ENCODE measurements at places on chromosomes 16 and 17.

DNA sequence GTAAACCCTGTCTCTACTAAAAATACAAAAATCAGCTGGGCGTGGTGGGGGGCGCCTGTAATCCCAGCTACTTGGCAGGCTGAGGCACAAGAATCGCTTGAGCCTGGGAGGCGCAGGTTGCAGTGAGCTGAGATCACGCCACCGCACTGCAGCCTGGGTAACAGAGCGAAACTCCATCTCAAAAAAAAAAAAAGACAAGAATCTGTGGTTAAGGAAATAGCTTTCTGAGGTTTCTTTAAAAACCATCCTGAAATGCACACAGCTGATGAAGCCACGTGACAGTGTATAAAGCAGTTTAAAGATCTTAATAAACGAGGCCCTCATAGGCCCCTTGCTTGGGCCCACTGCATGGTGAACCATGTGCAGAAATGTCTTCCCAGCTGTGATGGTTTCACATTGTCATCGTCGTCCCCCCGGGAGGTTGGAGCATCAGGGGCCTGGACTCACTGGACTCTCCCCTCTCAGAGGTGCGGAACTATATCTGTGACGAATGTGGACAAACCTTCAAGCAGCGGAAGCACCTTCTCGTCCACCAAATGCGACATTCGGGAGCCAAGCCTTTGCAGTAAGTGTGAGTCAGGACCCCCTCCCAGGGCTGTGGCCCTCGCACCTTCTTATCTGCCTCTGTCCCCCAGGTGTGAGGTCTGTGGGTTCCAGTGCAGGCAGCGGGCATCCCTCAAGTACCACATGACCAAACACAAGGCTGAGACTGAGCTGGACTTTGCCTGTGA, 16.2 kb downstream of the ZNF276 start:
- H3K27me3 ChIP-seq = no peaks in the 10 kb centered on the region
- peaks cover 73% of the 10 kb centered on the region for H3K36me3 ChIP-seq
- DNase-seq = peak; percentile 77
- H3K4me3 ChIP-seq = no peak overlapping the region
- peak overlapping the region; percentile 79 for H3K27ac ChIP-seq
- peaks cover 24% of the 10 kb centered on the region for H3K4me1 ChIP-seq

DNA sequence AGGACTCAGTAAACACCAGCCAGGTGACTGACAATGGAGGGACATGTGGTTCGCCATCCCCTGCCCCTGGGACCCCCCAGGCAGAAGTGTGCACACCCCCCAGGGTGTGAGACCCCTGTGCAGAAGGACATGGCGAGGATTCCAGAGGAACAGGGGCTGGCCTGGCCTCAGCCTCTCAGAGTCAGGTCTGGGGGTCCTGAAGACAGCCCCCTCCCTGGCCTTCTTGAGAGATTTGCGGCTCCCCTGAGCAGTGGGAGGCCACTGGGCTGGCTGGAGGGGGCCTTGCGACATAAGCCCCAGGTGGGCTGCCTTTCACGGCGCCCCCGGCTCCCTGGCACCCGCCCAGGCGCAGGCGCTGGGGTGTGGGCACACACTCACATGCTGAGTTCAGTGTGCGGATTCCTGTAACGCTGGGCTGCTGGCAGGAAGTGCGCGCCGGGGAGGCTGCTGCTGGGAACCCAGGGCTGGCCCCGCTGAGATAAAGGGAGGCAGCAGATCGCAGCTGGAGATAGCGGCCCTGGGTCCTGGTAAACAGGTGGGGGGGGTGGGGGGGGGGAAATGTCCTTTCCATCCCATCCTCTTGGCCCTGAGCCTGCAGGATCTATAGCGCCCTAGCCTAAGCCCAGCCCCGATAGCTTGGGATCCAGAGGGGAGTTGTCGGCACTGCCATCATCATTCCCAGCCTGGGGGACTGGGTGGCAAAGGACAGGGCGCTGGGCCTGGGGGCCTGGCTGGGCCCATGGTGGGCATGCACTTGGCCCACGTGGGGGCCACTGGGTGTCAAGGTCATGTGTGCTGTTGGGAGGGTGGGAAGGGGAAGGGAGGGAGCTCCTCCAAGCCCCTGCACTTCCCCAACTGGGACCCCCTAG, 27.1 kb downstream of the TMEM235 start:
- H3K27me3 ChIP-seq = peaks cover 4% of the 10 kb centered on the region
- no peak overlapping the region for H3K4me3 ChIP-seq
- H3K4me1 ChIP-seq = peaks cover 20% of the 10 kb centered on the region
- DNase-seq = peak; percentile 74
- no peak overlapping the region for H3K27ac ChIP-seq
- H3K36me3 ChIP-seq = no peaks in the 10 kb centered on the region

DNA sequence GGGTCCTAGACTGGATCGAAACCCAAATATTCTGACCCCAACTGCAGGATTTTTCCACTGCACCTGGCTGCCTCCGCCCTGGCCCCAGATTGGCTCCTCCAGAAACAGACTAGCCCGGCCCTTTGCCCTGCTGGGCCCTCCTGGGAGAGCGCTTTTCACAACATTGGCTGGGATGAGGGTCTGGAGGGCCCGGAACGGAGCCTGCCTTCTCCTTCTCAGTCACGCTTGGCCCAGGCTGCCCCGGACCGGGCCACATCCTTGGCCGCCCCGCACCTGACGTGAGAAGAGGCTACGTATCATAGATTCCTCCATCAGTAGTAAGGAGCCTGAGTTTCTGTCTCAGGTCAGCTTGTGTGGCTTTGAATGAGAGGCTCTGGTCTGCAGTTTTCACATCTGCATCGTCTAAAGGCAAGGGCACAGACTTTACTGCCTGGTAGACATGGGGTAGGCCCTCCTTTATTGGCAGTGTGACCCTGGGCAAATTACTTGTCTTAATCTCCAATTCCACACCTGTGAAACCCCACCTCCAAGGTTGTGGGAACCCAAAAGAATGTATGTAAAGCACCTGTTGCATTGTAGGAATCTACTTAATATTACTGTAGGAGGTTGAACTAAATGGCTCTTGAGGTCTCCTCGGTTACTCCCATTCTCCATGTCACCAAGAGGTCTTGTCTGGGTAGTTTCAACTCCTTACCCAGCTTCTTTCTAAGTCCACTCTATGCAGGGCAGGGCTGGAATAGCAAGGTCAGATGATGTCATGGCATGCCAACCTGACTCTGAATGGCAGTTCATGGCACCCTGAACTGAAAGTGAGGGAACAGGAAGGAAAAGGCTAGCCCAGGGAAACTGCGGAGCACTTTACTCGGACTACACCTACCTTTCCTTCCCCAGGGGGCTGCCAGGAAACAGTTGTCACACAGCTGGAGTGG, 661 bp downstream of the LRRC3C start:
- H3K36me3 ChIP-seq = peaks cover 19% of the 10 kb centered on the region
- peak overlapping the region; percentile 88 for H3K4me3 ChIP-seq
- peaks cover 52% of the 10 kb centered on the region for H3K4me1 ChIP-seq
- no peaks in the 10 kb centered on the region for H3K27me3 ChIP-seq
- DNase-seq = peak; percentile 50

DNA sequence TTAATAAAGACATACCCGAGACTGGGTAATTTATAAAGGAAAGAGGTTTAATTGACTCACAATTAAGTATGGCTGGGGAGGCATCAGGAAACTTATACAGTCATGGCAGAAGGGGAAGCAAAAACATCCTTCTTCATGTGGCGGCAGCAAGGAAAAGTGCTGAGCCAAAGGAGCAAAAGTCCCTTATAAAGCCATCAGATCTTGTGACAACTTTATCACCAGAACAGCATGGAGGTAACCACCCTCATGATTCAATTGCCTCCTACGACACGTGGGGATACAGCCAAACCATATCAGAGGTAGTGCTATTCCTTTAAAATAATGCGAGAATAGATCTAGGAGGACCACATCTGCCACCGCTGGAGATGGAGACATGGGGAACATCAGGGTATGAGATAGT, 9.0 kb downstream of the C16orf54 start:
- H3K27me3 ChIP-seq = no peaks in the 10 kb centered on the region
- no peak overlapping the region for H3K27ac ChIP-seq
- H3K36me3 ChIP-seq = peaks cover 22% of the 10 kb centered on the region
- DNase-seq = no peak
- H3K4me1 ChIP-seq = peaks cover 57% of the 10 kb centered on the region

DNA sequence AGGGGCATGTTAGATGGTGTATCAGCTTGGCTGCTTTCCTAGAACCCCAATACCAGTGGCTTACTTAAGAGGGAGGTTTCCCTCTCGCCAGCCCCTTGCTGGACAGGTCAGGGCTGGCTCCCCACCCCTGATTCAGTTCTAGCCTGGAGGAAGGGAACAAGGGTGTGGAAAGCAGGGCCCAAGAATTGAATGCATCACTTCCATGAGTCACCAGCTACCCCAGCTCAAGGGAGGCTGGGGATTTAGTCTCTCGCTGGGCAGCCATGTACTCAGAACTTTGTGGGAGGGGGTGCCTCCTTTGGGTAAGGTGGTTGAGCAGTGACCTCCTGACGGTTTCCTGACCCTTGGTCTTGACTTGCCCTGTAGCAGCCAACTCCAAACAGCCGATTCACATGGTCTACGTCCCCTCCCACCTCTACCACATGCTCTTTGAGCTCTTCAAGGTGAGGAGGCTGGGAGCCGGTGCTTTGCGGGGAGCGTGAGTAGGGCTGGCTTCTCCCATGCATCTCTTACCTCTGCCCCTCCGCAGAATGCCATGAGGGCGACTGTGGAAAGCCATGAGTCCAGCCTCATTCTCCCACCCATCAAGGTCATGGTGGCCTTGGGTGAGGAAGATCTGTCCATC, 12.8 kb downstream of the PDK2 start:
- no peaks in the 10 kb centered on the region for H3K27me3 ChIP-seq
- H3K27ac ChIP-seq = no peak overlapping the region
- no peaks in the 10 kb centered on the region for H3K4me1 ChIP-seq
- H3K4me3 ChIP-seq = no peak overlapping the region
- no peak for DNase-seq

DNA sequence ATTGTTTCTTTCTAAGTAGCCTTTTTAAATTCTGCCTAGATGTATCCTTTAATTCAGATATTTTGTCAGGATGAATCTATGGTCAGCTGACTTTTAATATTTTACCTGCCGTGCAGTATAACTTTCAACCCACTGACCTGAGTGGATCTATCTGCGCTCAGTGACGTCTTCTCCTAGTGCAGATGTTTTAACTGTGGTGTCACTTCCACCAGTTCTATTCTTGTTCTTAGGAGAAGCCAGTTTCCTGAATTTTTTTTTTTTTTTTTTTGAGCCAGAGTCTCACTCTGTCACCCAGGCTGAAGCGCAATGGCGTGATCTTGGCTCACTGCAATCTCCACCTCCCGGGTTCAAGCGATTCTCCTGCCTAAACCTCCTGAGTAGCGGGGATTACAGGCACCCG, 5.0 kb upstream of the TM4SF5 start:
- no peak for DNase-seq
- H3K4me3 ChIP-seq = no peak overlapping the region
- H3K36me3 ChIP-seq = no peaks in the 10 kb centered on the region
- H3K27ac ChIP-seq = no peak overlapping the region
- peaks cover 12% of the 10 kb centered on the region for H3K4me1 ChIP-seq

All from activated CD8-positive, alpha-beta memory T cell treated with anti-CD3 and anti-CD28 coated beads, Interleukin-2, amount 10 ng/mL, durations not matched to agents 7 days and 5 days (primary cell).